Prostate gland (tissue), 2 donors: ENCODE measurements at places on chromosomes 2 and 18. TPM values are rescaled to one million over a fixed set of nuclear protein-coding genes. Genes with fewer than 3 reads are reported as not detected.

Gene KIF5C
- 84.3 TPM for total RNA-seq

Gene TTN
- 10.3 TPM for total RNA-seq

Gene NEU2
- total RNA-seq = not detected

Gene SIGLEC15
- 0.91 TPM for total RNA-seq

Gene POTEF
- total RNA-seq = 2.5 TPM

Gene NT5C1B
- 4.8 TPM for total RNA-seq

Gene MYOM1
- 6.5 TPM for total RNA-seq

DNA sequence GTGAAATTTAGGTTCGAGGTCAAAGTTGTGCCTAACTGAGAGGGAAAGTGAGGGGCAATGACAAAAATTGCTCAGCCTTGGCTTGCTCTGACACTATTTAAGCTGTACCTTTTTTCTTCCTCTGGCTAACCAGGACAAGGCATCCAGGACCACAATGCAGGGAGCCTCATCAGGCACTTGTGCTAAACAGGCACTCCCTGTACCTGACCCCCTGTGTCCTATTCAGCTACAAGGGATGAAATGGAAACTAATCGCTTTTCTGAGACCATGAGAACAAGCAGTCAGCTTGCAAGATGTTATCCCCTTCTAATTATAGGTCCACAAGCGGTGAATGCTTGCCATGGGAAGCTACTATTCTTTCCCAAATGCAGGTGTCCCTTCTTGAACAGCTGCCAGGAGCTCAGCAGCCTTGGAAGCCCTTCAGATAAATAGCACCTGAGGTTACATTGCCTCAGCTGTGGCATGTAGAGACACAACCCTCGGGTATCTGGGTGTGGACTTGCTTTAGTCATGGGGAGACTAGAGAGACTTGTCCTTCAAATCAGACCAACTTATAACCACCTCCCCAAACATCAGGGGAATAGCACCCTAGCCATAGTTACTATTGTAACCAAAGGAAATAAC lies 19.1 kb upstream of the ITGA6 start:
- no peak overlapping the region for H3K4me3 ChIP-seq
- peak overlapping the region; percentile 40 for H3K27ac ChIP-seq
- no peaks in the 10 kb centered on the region for H3K4me1 ChIP-seq
- H3K27me3 ChIP-seq = no peaks in the 10 kb centered on the region
- no peaks in the 10 kb centered on the region for H3K36me3 ChIP-seq

DNA sequence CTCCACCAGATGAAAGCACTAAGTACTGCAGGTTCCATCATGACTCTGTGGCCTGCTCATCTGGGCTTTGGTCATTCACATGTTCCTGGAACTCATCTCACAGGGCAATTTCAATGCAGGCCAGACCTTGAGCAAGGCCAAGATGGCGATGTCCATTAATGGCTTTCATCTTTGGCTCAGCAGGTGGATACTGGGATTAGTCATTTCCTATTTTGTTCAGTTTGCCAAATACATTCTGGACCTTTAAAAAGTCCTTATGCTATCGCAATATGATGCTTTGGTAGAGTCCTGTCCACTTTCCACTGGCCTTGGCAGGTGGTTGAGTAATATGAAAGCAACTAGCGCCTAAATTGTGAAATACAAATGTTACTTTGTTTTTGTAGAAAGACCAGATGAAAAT lies 170.1 kb upstream of the REV1 start:
- H3K4me1 ChIP-seq = peaks cover 11% of the 10 kb centered on the region
- no peaks in the 10 kb centered on the region for H3K27me3 ChIP-seq
- no peak for DNase-seq

GRCh38 chr18:32618546-32618945 lies 147.9 kb upstream of the GAREM1 start:
- H3K36me3 ChIP-seq = no peaks in the 10 kb centered on the region
- no peaks in the 10 kb centered on the region for H3K4me1 ChIP-seq
- H3K27ac ChIP-seq = no peak overlapping the region
- H3K4me3 ChIP-seq = no peak overlapping the region
- peaks cover 2% of the 10 kb centered on the region for H3K27me3 ChIP-seq

DNA sequence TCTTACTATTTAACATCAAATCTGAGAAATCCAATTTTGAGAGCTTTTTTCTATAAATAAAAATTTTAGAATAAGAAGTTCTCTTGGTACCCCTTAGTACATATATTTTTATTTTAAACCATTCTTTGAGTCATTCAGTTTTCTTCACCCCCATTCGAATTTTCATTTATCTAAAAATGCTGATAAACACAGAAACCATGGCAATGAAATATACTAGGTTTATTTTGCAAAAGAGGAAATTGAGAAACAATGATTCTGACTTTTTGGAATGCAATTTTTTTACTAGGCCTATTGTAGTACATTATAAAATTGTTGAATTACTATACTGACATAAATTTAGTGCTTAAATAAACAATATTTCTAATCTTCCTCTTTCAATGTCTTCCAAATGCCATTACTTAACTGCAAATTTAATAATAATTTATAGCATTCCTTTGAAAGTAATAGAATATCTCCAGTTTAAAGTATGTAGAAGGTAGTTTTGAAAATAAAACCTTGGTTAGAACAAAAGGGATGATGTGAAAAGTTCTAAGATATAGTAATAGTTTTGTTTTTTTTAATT lies 46.3 kb downstream of the TANK start:
- H3K27ac ChIP-seq = no peak overlapping the region
- H3K36me3 ChIP-seq = no peaks in the 10 kb centered on the region
- H3K27me3 ChIP-seq = no peaks in the 10 kb centered on the region
- H3K4me1 ChIP-seq = no peaks in the 10 kb centered on the region

DNA sequence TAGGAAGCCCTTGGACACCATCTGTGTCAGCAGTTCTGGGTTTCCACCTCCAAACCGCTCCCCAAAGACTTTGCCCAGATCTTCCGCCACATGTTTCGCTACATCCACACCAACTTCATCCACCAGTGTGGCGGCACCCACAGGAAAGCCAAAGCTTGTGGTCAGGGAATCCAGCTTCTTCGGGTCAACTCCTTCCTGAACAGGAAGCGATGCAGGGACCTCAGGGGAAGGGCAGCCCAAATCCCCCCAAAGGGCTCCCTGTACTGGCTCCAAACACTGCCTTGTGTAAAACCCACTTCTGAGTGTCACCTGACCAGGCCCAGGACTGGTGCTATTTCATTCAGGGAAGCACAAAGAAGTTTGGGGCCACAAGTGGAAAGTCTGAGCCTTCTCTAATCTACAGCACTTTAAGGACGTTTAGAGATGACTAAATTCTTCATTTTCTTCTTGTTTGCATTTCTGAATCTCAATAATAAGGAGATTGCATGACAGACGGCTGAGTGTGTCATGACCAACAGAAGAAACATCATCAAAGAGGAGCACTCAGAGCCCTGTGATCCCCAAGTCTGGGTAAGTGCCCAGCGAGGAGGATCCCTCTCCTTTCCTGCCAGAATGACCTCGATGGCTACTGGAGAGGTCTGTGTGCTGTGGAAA lies 20.8 kb downstream of the GAREM2 start:
- H3K4me3 ChIP-seq = no peak overlapping the region
- H3K27ac ChIP-seq = no peak overlapping the region
- H3K36me3 ChIP-seq = peaks cover 5% of the 10 kb centered on the region
- no peaks in the 10 kb centered on the region for H3K4me1 ChIP-seq

DNA sequence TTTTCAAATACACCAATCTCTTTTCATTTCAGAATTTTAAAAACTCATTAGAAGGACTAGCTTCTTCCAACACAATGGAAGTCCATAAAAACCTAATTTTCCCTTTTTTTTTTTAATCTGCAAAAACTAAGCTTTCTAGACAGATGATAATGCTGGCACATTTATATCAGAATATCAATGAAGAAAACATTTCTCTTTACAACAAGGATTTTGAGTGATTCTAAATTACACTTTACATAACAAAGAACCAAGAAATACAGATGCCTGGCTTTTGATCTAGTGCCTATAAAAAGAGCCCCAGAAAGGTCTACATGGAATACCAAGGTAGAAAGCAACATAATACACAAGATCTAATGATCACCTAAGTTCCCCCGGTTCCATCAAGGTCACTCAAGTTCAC lies 108.0 kb downstream of the AFF3 start:
- no peak overlapping the region for H3K4me3 ChIP-seq
- H3K36me3 ChIP-seq = no peaks in the 10 kb centered on the region
- no peak overlapping the region for H3K27ac ChIP-seq
- DNase-seq = no peak
- H3K27me3 ChIP-seq = no peaks in the 10 kb centered on the region

DNA sequence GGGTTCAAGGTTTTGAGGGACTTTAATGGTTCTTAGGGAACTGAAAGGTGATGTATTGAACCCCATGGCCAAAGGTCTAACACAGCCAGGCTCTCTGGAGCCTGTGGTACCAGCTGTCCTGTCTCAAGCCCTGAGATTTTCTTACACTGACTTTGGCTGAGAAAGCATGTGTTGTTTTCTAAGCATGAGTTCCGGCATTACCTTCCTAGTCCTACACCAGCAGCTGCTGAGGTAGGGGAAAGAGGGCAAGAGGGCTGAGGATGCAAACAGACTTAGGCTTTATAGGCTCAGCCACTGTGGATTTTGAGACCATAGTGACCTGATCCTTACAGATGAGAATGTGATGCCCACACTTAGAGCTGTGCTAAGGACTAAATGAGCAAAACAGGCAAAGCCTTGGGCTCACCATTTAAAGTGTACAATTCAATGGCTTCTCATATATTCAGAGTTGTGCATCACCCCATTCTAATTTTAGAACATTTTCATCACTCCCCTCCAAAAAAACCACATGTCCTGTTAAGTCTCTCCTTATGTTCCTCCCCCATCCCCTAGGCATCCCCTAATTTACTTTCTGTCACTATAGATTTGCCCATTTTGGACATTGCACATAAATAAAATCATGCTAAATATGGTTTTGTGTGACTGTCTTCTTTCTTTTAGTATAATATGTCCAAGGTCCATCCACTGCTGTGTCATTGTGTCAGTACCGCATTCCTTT lies 99.7 kb upstream of the OTOS start:
- H3K4me1 ChIP-seq = no peaks in the 10 kb centered on the region
- H3K36me3 ChIP-seq = no peaks in the 10 kb centered on the region
- H3K27me3 ChIP-seq = no peaks in the 10 kb centered on the region
- no peak for DNase-seq

DNA sequence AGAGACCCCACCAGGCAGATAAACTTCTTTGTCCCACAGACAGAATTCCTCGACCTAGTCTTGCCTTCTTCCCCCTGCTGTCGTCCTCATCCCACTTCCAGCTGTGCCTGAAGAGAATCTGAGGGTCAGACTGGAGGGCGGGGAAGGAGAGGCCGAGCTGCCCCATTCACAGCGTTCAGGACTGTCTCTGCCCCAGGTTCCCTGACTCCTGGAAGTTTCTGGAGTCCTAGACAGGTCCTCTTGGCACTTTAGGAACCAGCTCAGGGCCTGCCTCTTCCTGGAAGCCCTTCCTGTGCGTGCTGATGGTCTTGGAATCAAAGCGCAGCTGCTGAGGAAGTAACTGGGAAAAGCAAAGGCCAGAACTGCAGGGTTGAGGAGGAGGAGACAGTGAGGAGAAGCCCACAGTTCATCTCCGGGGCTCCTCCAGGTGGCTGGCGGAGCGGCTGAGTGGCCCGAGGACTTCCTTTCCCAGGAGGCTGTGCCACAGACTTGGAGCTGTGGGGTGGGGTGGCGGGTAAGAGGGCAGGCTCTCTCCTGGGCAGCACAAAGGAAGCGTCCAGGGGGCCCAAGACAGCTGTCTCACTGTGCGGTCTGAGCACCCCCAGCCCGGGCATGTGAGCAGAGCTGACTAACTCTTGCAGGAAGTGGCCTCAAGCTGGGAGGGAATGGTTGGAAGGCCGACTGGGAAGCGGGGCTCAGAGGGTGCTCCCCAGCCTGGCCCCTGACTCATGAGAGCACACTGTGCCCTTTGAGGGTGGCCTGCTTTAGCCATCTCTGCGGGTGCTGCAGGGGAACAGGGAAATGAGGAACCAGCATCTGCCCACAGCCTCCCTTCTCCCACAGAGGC lies 39.5 kb downstream of the SDC1 start:
- no peak overlapping the region for H3K4me3 ChIP-seq
- no peaks in the 10 kb centered on the region for H3K27me3 ChIP-seq
- H3K4me1 ChIP-seq = peaks cover 3% of the 10 kb centered on the region
- H3K27ac ChIP-seq = no peak overlapping the region
- DNase-seq = no peak

GRCh38 chr2:191569025-191569424 lies 108.9 kb upstream of the NABP1 start:
- no peaks in the 10 kb centered on the region for H3K27me3 ChIP-seq
- H3K27ac ChIP-seq = no peak overlapping the region
- no peaks in the 10 kb centered on the region for H3K36me3 ChIP-seq
- no peaks in the 10 kb centered on the region for H3K4me1 ChIP-seq
- DNase-seq = no peak

- H3K4me1 ChIP-seq = no peaks in the 10 kb centered on the region
- H3K27ac ChIP-seq = no peak overlapping the region
- no peak overlapping the region for H3K4me3 ChIP-seq
- no peak for DNase-seq
Observed at GRCh38 chr2:129801575-129801974, 177.9 kb upstream of the RAB6C start.

DNA sequence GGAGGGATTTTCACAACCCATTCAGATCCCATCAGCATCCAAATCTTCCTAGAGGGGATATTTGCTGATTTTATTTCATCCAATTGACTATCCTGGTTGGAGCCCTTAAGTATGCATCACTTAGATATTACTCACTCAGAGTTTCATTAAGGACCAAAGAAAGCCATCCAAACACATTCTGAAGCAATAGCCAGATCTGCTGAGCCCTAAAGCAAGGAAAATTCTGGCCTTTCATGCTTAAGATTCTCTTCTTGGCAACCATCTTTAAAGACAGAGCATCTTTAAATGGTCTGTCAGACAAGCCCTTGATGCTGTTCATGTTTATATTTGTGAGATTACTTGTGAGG lies 40.9 kb upstream of the C1D start:
- no peaks in the 10 kb centered on the region for H3K27me3 ChIP-seq
- H3K4me1 ChIP-seq = no peaks in the 10 kb centered on the region
- no peak overlapping the region for H3K27ac ChIP-seq
- no peaks in the 10 kb centered on the region for H3K36me3 ChIP-seq
- DNase-seq = no peak

DNA sequence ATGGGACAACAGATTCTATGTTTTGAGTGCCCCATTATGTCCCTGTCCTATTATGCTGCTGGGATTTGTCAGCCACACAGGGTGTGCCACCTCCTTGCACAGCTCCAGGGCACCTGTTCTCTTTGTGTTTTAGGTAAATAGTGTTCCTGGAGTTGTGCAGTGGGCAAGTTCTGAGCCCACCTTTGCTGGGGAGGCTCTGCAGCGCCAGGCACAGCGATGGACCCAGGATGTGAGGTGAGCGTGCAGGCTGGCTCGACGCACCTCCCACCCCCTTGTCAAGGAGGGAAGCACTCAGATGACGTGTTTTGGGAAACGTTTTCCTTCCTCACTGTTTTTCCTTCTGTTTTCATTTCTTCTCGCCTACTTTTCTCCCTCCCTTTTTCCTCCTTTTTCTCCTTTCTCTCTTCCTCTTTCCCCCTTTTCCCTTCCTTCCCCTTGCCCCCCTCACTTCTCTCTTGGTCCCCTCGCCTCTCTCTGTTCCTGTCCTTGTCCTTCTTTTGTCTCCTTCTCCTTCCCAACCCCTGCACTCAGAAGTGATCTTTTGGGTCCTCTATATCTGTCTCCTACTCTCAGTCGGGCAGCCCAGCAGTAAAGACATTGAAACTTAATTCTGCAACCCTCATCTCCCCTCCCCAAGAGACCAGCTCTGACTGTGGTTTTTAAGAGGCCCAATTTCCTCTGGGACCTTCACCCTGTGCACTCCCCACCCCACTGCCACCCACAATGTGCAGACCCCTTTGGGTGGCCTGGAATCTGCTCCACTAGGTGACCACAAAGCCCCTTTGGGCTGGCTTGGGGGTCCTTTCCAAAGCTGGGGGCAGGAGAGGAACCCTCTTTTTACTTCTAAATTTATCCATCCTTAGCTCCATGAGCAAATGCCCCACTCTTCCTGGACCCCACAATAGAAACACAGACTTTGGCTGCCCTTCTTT lies 104.0 kb downstream of the MCFD2 start:
- no peaks in the 10 kb centered on the region for H3K27me3 ChIP-seq
- H3K4me1 ChIP-seq = peaks cover 10% of the 10 kb centered on the region
- no peaks in the 10 kb centered on the region for H3K36me3 ChIP-seq
- peak; percentile 1 for DNase-seq
- H3K27ac ChIP-seq = peak overlapping the region; percentile 44
